ENCODE measurements at places on chromosomes 13 and 19. TPM values are rescaled to one million over a fixed set of nuclear protein-coding genes. Genes with fewer than 3 reads are reported as not detected.

The LILRB4 gene
- 3.1 TPM for total RNA-seq

The RFPL4AL1 gene
- total RNA-seq: not detected

DNA sequence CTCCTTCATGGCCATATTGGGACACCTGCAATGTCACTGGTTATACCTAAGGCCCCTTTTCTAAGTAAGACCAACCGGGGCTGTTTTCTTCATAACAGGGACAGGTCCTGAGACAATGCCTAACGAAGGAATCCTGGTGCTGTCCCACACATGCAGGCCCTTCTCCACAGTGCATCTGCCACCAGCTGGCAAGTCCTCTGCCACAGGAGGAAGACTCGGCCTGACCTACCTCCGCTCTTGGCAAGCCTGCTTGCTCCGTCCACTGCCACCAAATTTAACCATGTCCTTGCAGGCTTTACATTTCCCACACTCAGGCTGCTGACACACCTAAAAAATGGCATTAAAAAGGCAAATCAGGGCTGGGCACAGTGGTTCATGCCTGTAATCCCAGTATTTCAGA lies 31.8 kb upstream of the EIF3G start:
- no peak overlapping the region for H3K27ac ChIP-seq
- DNase-seq: no peak
- no peaks in the 10 kb centered on the region for H3K36me3 ChIP-seq
- H3K4me3 ChIP-seq: no peak overlapping the region
- H3K27me3 ChIP-seq: no peaks in the 10 kb centered on the region
- H3K4me1 ChIP-seq: no peaks in the 10 kb centered on the region

- DNase-seq: no peak
- H3K4me1 ChIP-seq: no peaks in the 10 kb centered on the region
- no peaks in the 10 kb centered on the region for H3K36me3 ChIP-seq
Measured at GRCh38 chr13:97658556-97658955, 224.6 kb downstream of the RAP2A start.

Measured in tibial nerve (tissue), 4 donors.